BJ (cell line): ENCODE measurements at places on chromosomes 3 and 15. TPM values are rescaled to one million over a fixed set of nuclear protein-coding genes. Genes with fewer than 3 reads are reported as not detected.

DNA sequence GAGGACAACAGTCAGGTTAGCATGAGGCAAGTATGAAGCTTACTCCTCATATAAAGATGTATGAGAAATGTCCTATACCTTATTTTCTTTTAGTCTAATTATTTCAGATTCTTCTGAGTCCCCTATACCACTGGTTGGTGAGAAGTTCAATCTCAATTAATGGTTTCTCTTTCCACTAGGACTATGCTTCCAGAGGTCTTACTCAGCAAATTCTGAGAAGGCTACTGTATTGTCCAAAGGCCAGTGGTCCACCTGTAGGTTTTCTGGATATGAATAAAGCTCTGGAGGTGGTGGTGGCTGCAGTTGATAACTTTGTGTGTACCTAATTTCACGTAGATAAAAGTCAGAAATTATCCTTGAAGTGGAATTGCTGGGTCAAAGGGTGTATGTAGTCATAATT is 149.4 kb downstream of the EPHB1 start:
- DNase-seq = no peak

DNA sequence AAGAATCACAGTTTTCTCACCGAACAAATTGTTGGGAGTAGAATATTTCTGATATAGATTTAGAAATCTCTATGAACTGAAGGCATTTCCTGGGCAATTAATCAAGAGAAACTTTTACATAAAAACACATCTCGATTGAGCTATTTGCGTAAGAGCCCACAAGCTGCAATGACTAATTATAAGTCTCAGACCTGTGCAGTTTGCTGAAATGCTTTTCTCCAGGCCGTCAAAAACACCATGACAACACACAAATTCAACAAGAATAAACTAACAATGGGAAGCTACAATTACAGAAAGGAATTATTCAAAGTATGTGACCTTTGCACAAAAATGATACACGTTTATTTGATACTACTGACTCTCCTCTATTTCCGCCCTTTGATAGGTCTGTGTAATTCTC is 481.2 kb upstream of the WNT5A start:
- no peak for DNase-seq

- DNase-seq = no peak
These were observed 112.8 kb upstream of the ICE2 start for GRCh38 chr15:60591496-60592370.

DNA sequence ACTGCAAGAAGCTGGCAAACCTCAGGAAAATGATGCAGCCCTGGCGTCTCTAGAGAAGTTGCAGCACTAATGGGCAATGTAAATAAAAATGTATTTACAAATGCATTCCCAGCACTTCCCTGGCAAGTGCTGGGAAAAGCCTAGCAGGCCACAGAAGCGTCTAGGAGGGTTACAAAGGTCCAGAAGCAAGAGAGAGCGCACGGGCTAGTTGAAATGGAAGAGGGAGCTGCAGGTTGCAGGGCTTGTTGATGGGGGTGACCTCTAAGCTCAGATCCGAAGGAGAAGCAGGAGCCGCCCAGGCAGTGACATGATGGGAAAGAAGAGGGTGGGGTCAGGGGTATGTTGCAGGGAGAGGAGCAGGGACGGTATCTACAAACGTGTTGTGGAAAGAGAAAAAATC is 2.7 kb upstream of the KNL1 start:
- no peak for DNase-seq

GRCh38 chr15:55241186-55241585 is 44.4 kb upstream of the RSL24D1 start:
- DNase-seq = no peak

- DNase-seq = peak; percentile 71
These were observed 28.2 kb downstream of the CLEC3B start for GRCh38 chr3:45054196-45054857.

- no peak for DNase-seq
These were observed 484 bp upstream of the C3orf52 start for GRCh38 chr3:112085735-112086075.

- DNase-seq = no peak
These were observed 215.6 kb downstream of the PDCD6IP start for GRCh38 chr3:34013818-34014570.

- DNase-seq = no peak
These were observed 5.1 kb downstream of the POLG start for GRCh38 chr15:89329329-89330084.

GRCh38 chr3:94185753-94186152 is 122.9 kb downstream of the NSUN3 start:
- DNase-seq = no peak

- no peak for DNase-seq
These were observed 3.6 kb upstream of the PRRT3 start for GRCh38 chr3:9955611-9956352.

The CIB2 gene
- 4.5 and 7.4 TPM in 2 replicates for polyA plus RNA-seq

The DYNLT2B gene
- polyA plus RNA-seq = 7.6 and 11.1 TPM in 2 replicates

The PDZRN3 gene
- polyA plus RNA-seq = 4.9 and 5.1 TPM in 2 replicates

The GALNT15 gene
- 5.0 and 5.4 TPM in 2 replicates for polyA plus RNA-seq
